H4 (cell line): ENCODE measurements at places on chromosomes 6 and 20. TPM values are rescaled to one million over a fixed set of nuclear protein-coding genes. Genes with fewer than 3 reads are reported as not detected.
A peak's percentile ranks its signal among the peaks of the same experiment; 100 is the strongest.

DNA sequence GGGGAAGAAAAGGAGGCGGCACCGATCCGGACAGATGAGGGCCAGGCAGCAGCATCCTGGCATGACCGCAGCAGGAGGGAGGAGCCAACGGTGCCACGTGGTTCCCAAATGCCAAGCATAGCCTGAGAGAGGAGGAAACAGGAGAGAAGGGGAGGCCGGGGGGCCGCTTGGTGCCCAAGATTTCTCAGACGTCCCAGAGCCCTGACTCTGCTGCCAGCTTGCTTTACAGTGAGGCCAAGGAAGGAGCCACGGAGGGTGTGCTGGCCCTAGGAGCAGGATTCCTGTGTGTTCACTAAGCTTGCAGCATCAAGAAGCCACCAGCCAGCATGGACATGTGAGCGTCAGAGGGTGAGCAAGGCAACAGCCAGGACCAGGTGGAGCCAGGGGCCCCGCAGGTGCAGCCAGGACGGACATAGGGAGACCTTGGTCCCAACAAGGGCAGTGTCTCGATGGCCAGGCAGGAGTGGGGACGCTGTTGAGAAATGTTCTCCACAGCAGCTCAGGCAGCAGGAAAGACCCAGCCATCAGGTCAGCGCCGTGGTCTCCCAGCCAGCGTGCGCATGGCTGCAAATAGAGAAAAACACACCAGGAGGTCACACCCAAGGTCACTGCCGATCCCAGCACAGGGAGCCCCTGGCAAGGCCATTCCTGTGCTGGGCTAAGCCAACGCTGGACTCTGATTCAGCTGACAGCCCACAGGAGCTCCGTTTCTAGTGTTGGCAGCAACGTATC lies 143.7 kb downstream of the DLL1 start:
- DNase-seq = no peak

- no peak for DNase-seq
Observed at GRCh38 chr6:139847457-139847813, 473.0 kb upstream of the CITED2 start.

- DNase-seq = peak; percentile 46
Observed at GRCh38 chr6:41463062-41463930, 82.9 kb upstream of the FOXP4 start.

DNA sequence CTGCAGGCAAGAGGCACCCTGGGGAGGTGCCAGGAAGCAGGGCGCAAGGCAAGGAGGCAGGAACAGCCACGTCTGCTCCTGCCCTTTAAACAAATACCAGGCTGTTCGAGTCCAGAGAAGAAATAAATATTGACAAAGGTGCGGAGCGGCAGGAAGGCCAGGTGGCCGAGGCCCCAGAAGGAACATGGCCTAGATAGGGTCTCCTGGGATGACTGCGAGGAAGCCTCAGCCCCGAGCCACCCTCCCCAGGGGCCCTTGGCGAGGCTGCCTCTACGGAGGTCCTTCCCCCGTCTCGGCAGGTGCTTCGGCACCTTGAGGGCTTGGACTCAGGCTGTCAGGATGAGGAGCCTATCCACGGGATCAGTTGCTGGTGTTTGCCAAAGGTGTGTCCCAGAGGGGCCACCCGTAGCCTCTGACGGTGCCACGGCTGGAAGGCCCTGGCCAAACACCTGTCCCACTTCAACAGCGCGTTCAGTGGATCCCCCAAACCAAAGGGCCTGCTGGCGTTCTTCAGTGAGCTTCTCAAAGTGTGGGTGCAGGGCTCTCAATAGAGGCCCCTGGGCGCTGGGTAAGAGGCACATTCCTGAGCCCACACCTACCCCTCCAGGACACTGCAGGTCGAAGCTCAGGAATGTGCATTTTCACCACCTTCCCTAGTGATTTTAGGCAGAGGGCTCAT lies 39.8 kb downstream of the SNX5 start:
- DNase-seq = no peak

DNA sequence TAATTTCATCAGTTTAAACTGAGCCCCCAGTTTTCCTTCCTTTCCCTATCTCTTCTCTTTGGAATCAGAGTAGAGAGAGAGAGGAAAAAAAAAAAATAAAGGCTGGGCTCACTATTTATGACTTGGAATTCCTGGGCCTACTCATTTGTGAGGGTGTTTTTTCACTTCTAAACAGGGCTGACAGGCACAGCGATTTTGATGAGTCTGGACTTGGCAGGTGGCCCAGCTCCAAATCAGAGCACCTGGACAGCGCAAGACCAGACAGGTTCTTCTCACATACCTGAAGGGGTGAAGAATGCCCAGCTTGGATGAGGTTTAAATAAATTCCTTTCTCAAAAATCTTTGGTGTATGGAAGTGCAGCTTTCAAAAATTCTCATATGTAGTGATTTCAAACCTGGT lies 122.2 kb downstream of the KIF13A start:
- DNase-seq = no peak

- no peak for DNase-seq
Observed at GRCh38 chr6:63504777-63505384, 67.4 kb upstream of the LOC128125822 start.

GRCh38 chr6:70547313-70547712 lies 19.4 kb upstream of the SDHAF4 start:
- DNase-seq = peak; percentile 11

DNA sequence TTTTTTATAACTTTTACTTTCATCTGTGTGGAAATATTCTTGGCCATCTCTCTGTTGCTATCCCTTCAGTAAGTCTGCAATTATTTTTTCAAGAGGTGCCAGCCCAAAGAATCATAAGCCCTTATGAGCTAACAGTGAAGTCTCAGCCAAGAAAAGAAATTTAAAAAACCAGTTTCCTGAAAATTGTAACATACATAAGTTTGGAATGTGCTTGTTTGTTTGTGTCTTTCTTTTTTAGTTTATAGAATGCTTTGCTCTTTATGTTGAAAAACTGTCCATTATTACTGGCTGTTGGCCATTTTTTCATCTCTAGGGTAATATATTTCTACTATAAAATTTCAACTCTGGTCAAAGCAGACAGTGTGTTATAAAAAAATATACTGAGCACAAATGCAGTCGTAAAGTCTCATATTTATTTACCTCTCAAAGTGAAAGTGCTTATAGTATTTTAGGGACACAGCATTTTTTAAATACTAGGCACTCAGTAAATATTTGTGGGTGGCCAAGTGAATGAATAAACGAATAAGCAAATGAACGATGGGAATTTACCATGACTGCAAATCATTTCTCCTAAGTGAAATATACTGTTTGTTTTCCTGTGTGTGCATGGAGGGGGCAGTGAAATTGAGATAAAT lies 659.7 kb downstream of the KIF16B start:
- DNase-seq = peak; percentile 58

DNA sequence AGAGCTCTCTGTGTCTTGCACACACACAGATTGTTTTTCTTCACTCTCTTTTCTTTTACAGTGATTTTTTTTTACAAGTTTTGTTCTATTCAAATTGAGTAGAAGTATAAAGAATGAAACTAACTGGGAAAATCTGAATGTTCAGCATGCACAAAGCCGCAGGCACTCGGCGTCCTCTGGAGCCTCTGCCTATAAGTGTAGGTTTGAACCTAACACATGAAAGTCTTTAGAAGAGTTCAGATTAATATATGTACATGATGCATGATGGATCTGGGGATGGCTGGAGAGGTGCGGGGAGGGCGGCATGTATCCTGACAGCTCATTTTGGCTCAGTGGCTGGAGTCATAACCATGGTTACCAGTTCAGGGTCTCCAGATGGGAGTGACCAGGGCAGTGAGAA lies 301.1 kb upstream of the CDH4 start:
- no peak for DNase-seq

DNA sequence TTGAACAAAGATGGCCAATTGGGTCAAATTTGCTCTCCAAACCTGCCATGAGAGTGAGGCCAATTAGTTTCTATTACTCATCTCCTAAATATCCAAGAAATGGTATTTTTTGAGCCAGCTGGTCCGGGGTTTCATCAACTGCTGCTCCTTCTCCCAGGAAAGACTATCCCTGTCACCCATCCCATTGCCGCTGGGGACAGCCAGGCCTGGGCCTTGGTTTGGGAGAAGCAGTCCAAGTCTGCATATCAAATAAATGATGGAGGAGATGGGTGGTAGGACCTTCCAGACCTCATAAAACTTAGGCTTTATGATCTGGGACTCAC lies 46.7 kb upstream of the TTPAL start:
- no peak for DNase-seq

DNA sequence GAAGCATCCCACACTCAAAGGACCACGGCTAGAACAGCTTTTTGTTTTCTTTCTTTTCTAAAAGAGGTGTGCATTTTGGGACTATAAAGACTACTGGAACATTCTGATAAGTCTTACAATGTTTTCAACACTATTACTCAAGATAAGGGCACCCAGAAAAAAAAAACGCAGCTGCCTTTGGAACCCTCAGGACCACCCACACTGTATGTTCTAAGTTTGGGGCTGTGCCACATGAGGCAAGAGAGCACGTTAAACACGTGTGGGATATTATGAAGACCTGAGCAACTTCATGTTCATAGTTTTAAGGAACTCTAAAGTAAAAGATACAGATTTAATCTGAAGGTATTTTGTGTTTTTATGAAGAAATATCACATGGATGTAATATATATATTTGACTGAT lies 204.6 kb downstream of the FOXC1 start:
- no peak for DNase-seq

DNA sequence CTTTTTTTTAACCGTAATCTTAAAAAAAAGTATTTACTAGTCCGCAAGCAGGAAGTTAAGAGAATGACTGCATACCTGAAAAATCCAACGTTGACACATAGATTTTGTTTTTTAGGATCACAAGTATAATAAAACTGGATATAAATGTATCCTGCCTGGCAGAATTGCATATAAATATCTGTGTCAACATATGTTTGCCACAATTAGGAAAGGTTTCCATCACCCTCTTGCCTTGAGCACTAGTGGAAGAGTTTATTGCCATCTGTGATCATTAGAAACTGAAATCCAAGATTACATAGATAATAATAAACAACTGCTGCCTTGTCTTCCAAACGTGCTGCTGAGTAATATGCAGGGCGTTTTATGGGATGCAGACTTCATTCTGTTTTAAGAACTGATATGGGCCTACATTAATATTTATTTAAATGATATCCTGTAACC lies 27.9 kb downstream of the PLEKHG1 start:
- peak; percentile 60 for DNase-seq

DNA sequence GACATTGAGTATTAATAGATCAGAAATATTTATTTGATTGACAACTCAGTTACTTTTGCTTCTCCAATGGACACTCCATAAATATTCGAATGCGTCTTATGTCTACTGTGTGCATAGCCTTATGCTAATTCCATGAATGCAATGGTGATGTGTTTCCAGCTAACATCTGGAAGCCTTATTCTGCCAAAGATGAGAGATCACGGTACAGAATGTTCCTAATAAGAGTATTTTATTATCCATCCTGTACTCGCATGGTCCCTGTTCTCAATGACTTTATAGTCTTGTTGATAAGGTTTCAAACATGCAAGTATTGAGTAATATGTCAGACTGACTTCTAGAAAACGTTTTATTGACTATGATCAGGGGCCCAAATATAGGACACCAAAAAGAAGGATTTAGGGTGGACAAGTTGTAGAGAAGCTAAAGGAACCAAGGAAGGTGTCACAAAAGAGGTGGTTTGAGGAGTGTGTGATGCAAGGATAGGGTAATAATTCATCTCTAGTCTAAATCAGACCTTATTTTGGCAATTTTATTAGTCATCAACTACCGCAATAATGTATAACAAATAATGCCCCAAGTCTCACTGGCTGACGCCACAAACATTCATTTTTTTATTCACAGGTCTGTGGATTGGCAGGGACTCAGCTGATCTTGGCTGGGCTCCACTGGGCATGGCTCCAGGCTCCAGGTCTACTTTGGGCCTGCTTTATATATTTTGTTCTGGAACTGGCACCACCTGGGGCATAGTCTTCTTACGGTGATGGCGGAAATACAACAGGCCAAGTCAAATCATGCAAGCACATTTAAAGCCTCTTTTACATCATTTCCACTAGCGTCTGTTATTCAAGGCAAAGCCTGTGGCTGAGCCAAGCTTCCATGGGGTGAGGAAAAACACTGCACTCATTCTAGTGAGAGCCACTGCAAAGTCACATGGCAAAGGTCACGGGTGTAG lies 24.5 kb upstream of the CD83 start:
- DNase-seq = no peak

DNA sequence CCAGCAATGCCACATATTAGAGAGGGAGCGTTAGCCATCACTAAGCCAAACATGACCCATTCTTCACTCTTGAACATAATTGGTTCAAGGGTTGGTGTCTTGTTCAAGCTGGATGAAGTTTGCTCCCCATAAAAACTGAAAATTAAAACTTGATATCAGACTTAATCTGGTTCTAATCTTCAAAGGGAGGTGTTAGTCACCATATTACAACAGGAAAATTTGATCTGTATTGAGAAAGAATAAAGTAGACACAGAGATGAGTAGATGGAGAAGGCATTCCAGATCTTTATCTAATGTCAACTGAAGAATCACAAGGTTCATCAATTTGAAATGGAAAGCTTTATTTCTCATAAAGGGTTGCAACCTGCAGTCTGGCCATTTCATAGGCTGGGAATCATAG lies 972.8 kb downstream of the HACE1 start:
- DNase-seq = no peak

- DNase-seq = no peak
Observed at GRCh38 chr6:88013015-88013414, 34.6 kb upstream of the SPACA1 start.

GRCh38 chr6:131755597-131755996 lies 44.8 kb upstream of the CTAGE9 start:
- DNase-seq = no peak

DNA sequence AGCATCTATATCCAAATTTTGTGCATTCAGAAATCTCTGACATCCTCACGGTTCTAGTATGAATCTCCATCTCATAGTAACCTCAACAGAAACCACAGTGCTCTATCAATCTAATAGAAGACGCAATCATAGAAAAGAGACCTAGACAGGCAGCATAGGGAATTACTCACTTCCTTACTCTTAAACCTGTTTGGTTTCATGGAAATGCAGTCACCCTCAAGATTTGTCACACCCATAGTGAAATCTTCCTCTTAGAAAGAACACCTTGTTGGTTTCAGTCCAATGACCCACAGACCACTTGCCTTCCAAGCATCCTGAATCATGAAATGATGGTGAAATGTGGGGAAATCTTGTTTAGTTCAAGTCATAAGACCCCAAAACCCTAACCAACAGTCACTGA lies 166.1 kb upstream of the PRDM1 start:
- DNase-seq = no peak

GRCh38 chr6:32956176-32956575 lies 3.3 kb upstream of the HLA-DMA start:
- DNase-seq = no peak

DNA sequence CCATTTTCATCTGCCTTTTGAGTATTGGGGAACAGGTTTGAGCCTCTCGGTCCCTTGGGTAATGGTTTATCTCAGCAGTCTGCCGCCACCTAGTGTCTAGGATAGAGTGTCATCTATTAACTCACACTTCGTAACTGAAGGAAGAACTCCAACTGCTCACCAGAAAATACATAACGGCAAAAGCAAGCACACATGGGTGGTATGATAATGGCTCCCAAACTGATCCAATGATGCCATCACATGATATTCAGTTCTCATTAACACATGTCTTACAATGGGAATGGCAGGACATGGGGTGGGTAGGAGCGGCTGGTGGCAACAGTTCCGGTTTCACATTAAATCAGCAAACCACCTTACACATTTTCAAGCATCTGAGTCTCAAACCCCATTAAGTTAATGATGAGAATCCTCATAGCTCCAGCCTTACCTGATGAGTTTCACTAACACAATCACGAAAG lies 110.7 kb upstream of the PHACTR1 start:
- DNase-seq = peak; percentile 73

The HSP90AB1 gene
- 2,045 and 2,316 TPM in 2 replicates for total RNA-seq

The LIN28B gene
- not detected in 2 replicates for total RNA-seq

The RSPH4A gene
- 0.06 and 0.27 TPM in 2 replicates for total RNA-seq

The TMC2 gene
- not detected in 2 replicates for total RNA-seq

The MAFB gene
- 0.25 and 0.39 TPM in 2 replicates for total RNA-seq

The QKI gene
- total RNA-seq = 33.6 and 59.4 TPM in 2 replicates

The TRIM15 gene
- total RNA-seq = 0.04 TPM in 1 of 2 replicates, not detected in the other
